RWPE2 (cell line): ENCODE measurements at places on chromosomes 5 and 9.

- peak; percentile 58 for DNase-seq
- H3K27ac ChIP-seq = peak overlapping the region; percentile 58
- H3K27me3 ChIP-seq = no peaks in the 10 kb centered on the region
- peaks cover 46% of the 10 kb centered on the region for H3K4me1 ChIP-seq
Observed at GRCh38 chr5:132464156-132464939, 26.2 kb downstream of the IRF1 start.

DNA sequence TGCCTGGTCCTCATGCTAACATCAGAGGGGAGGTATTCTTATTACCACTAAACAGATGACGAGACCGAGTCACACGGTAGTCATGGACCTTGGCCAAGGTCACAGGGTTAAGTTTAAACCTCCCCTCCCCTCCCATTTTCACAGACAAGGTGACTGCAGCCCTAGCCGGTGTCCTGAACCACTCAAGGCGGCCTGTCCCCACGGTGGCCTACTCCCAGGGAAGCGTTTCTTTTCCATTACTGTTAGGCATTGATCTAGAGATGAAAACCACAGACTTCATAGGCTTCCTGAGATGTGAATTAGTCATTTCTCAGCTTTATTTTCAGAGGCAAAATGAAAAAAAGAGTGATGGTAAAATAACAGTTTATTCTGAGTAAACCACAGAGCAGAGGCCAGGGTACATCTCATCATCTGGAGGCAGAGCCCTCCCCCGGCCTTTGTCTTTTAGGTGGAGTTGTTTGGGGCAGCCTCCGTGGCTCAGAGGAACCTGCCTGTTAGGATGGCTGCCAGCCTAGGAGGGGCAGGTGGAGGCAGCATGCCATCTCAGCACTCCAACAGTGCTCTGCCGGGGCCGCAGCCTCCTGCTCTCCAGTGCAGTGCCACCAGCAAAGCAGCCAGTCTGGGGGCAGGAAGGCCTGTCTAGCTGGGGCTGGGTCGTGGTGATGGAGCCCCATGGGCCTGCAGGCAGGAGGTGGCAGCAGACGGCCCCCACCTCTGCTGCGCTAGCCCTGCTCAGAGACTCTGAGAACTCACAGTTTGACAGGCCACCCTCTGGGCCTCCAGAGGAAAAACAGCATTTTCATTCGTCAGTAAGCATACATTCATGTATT, 71.2 kb downstream of the RAPGEF1 start:
- no peaks in the 10 kb centered on the region for H3K27me3 ChIP-seq
- no peaks in the 10 kb centered on the region for H3K36me3 ChIP-seq
- peak overlapping the region; percentile 8 for H3K27ac ChIP-seq
- peaks cover 8% of the 10 kb centered on the region for H3K4me1 ChIP-seq
- no peak for DNase-seq

- H3K4me1 ChIP-seq = no peaks in the 10 kb centered on the region
- no peak overlapping the region for H3K27ac ChIP-seq
- no peaks in the 10 kb centered on the region for H3K36me3 ChIP-seq
- H3K4me3 ChIP-seq = no peak overlapping the region
Observed at GRCh38 chr5:130624805-130625204, 540.3 kb downstream of the HINT1 start.

DNA sequence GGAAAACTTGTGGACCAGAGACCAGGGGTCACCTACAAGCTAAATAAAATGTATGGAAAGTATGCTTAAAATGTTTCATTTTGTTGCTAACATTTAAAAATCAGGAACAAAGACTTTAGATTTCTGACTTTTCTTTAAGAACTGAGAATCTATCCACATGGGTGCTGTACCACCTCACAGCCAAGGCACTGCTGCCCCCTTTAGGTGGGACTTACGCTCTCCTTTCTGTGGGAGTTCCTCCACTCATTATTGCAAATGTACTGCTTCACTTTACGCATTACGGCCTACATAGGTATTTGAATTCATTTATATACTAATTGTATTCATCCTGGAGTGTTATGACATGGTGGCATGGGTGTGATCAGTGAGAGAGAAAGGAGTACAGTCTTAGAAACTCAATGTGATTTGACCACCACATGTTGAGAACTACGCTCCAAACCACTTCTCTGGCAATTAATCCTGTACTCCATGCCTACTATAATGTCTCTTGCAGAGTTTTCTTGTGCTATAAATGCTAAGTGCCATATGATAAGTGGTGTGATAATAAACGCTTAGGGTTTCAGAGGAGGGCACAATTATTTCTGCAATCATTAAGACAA, 24.7 kb upstream of the CETN3 start:
- H3K4me3 ChIP-seq = no peak overlapping the region
- H3K27me3 ChIP-seq = peaks cover 2% of the 10 kb centered on the region

DNA sequence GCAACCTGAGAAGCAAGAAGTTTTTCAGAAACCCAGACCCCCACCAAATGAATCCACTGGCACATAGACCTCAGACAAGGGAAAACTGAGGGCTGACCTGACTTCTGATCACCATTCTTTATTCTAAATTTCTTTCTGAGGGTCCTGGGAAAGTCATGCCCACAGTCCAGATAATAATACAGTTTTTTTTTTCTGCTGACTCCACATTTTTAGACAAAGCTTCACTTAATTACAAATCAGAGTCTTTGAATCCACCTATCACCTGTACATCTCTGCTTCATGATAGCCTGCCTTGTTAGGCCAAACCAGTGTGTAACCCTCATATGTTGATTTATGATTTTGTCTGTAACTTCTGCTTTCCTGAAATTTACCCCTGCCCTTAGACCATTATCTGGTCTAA, 103.6 kb downstream of the PSAT1 start:
- no peak overlapping the region for H3K4me3 ChIP-seq
- H3K27ac ChIP-seq = no peak overlapping the region
- DNase-seq = no peak
- no peaks in the 10 kb centered on the region for H3K36me3 ChIP-seq
- H3K27me3 ChIP-seq = no peaks in the 10 kb centered on the region

GRCh38 chr9:29183971-29184370, 1610.7 kb upstream of the C9orf72 start:
- H3K4me1 ChIP-seq = no peaks in the 10 kb centered on the region
- no peaks in the 10 kb centered on the region for H3K36me3 ChIP-seq
- no peaks in the 10 kb centered on the region for H3K27me3 ChIP-seq
- DNase-seq = no peak

DNA sequence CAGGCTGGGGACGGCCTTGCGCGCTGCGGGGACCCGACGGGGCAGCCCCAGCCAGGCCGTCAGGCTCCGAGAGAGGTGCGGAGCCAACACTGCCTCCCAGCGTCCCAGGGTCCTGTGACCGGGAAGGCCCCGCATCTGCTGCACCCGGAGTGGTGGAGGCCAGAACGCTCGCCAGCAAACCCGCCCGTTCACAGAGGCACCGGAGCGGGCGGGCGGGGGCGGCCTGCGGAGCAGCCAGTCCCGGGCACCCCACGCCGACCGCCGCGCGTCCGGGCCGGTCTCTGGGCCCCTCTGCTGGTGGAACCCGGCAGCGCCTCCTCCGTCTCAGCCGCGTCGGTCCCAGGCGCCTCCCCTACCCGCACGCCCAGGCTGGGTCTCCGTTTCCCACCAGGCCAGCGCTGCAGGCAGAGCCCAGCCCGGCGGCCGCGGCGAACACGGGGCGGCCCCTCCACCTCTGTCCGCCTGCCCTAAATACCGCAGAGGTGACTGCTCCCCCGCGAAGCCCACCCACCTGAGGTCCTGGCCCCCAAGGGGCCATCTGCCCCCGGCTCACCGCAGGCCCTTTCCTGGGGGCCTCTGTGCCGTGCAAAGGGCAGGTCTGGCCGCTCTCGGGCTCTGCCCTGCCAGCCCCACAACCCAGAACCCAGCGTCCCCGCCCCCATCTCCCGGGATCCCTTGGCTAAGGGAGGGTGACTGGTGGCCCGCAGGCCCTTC, 15.9 kb downstream of the EXD3 start:
- H3K27ac ChIP-seq = no peak overlapping the region
- H3K36me3 ChIP-seq = no peaks in the 10 kb centered on the region
- H3K4me3 ChIP-seq = peak overlapping the region; percentile 15
- H3K27me3 ChIP-seq = no peaks in the 10 kb centered on the region
- no peak for DNase-seq
- peaks cover 13% of the 10 kb centered on the region for H3K4me1 ChIP-seq

GRCh38 chr9:130039528-130040147, 3.4 kb downstream of the FNBP1 start:
- H3K27me3 ChIP-seq = no peaks in the 10 kb centered on the region
- peaks cover 8% of the 10 kb centered on the region for H3K4me1 ChIP-seq
- no peaks in the 10 kb centered on the region for H3K36me3 ChIP-seq
- no peak for DNase-seq
- H3K4me3 ChIP-seq = no peak overlapping the region
